ENCODE measurements at places on chromosomes 4 and X. TPM values are rescaled to one million over a fixed set of nuclear protein-coding genes. Genes with fewer than 3 reads are reported as not detected.

DNA sequence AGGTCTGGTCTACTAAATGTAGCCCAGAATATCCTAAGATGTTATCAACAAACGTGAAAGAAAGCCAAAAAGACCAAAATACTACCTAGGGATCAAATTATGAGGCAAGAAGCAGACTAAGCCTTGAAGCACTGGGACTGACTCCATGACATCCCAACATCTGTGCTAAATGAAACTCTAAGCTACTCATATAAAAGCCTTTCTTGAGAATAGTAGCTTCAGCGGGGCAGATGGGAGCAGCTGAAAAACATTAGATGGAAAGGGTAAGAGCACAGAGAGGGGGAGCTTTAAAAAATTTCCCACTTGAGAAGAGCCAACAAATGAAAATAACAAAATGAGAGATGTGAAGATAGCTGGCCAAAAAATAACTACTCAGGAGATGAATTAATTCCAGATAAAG lies 81.7 kb downstream of the MAD2L1 start:
- no peak for DNase-seq

DNA sequence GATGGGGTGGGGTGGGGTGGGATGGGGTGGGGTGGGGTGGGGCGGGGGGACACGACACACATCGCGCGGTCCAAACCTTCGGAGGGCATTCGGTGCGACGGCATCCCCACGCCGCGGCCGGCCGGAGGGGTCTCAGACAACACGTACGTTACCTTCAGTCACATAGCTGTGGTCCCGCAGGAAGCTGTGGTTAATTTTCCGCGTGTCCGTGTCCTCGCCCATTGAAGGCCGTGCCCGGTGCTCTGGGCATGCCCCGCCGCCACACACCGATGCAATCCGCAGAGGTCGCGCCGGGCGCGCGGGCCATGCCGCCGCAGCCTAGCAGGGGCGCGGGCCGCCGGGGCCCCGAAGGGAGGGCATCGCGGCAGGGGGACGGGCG lies 417 bp downstream of the PPP2R2C start:
- DNase-seq, result no peak

DNA sequence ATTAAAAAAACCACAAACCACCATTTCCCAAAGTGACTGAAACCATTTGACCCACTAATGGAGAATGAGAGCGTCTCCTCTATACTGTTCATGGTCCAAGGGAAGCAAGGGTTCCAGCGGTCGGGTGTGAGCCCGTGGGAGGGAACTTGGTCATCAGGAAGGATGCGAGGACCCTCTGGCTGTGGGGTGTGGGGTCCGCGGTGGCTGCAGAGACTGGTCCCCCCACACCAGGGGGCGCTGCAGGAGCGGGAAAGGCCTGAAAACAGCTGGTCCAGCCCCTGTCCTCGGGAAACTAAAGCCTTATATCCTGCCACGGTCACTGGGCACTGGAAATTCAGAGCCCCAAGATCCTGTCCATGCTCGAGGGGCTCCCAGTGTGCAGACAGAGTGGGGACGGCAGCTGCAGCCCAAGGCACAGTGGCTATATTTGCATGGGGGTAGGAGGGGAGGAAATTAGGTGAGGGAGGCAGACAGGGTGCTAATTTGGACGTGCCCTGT lies 4.3 kb downstream of the BLOC1S4 start:
- peak; percentile 89 for DNase-seq

DNA sequence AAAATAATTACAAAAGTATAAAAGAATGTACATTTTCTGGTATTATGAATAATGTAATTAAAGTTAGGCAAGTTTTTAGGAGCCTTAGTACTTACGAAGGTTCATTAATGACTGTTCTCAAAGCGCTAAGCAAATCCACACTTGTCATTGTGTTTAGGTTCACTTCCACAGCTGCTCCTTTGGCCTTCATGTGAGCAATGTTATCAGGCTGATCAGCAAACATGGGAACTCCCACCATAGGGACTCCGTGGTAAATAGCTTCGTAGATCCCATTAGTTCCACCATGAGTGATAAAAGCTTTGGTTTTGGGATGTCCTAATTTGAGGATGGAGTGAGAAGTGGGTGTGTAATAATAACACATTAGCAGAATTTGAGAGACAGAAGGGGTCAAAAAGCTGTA lies 45.1 kb downstream of the UGT2A2 start:
- no peak for DNase-seq

GLOD5 gene
- total RNA-seq, result not detected

SOWAHB gene
- total RNA-seq, result not detected
